ENCODE measurements at places on chromosomes 16 and 17.

GRCh38 chr17:9994761-9995160 is 89.7 kb upstream of the RCVRN start:
- DNase-seq: no peak

GRCh38 chr16:16861546-16861945 is 482.6 kb downstream of the NPIPA7 start:
- peak; percentile 7 for DNase-seq

- no peak for DNase-seq
Measured at GRCh38 chr17:73030995-73031394, 61.5 kb downstream of the SLC39A11 start.

DNA sequence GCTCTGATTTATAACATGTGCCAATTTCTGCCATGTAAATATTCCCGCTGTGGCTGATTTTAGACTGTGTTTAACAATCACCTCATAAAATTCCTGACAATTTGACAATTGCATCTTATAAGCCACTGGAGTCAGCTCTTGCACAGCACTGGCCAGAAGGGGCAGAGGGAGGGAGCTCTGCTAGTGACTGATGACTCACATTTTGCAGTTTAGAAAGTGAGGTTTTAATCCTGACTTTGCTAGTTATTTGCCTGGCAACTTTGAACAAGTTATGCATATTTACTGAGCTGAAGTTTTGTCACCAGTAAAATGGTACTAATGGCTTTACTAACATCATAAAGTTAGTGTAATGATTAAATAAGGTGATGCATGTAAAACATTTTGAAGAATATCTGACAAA is 452.3 kb downstream of the CNTNAP4 start:
- DNase-seq: no peak

DNA sequence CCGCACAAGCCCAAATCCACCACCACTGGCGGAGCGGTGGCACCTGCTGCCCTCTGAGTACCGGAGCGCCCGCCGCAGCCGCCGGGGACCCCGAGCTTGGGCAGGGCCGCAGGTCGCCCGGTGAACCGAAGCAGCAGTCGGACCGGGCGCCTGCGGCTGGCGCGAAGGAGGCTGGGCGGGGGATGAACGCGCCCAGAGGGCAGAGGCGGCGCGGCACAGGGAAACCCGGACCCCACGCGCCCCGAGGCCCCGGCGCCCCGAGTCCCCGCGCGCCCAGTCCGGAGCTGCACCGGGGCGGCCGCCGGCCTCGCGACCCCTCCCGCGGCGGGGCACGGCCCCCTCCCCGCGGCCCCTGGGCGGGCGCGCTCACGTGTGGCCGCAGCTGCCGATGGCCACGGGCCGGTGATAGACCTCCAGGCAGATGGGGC is 393 bp downstream of the RNF166 start:
- no peak for DNase-seq

GRCh38 chr16:12225806-12226465 is 249.4 kb downstream of the SNX29 start:
- no peak for DNase-seq

DNA sequence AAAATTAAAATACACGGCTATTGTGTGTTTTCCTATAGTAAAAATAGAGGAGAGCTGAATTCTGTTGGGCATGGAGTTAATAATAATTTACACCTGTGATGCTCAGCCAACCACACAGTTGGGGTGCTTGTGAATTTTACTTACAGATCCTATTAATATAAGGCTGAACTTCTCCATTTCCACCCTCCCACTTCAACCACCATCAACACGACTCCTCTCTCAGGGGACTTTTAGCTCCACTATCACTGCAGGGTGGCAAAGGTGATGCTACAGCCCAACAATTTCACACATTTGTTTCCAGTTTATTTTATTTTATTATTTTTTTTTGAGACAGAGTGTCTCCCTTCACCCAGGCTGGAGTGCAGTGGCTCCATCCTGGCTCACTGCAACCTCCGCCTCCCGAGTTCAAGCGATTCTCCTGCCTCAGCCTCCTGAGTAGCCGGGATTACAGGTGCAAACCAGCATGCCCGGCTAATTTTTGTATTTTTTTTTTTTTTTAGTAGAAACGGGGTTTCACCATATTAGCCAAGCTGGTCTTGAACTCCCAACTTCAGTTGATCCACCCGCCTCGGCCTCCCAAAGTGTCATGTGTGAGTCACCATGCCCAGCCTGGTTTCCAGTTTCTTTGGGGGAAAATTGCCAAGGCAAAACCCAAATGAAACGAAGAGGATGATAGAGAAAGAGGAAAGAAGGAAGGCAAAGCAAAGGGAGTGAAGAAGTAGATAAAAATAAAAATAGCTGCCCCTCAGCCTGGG is 57.9 kb downstream of the GNA13 start:
- no peak for DNase-seq

DNA sequence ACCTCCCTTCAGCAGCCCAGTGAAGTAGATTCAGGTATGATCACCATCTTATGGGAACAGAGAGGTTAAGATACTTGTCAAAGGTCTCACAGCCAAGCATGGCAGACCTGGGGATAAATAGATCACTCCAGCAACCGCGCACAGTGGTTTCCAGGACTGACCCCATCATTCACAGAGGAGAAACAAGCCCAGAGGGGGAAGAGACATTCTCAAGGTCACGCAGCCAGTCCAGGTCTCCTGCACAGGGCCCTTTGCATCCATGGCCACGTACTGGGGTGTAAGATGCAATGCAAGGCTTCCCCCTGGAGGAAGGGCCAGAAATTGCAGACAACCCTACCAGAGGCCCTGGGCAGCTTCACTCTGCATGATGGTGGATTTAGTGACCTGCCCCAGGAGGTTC is 19.9 kb downstream of the TLE7 start:
- DNase-seq: no peak

DNA sequence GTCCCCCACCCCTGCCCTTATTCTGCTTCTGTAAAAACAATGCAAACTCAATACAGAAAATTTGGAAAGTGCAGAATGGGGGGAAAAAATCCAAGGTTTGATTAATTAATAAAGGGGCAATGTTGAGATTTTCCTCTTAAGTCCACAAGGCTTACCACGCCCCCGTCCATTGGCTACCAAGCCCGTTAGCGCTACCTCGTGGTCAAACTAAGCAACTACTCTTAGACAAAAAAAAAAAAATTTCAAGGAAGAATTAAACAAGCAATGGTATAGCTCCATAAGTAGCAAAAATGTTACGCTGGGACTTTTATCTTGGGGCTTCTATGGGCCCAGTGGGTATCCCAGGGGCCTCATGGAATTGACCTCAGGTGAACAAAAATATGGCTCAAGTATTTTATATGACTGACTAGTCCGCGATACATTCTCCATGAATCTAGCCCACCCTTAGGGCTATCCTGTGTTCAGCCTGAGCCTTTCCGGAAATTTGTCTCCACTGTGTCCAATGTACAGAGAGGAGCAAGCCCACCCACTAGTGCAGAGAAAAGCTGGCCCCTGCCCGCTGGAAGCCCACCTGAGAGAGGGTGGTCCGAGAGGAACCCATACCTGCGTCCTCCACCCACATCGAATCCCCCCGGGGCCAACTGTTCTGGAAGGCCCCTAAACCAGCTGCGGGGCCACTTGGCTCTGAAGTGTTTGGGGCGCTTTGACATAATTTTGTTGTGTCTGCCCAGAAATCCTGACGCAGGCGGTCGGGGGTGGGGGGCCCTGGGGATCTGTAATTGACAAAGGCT is 19.1 kb upstream of the TEX2 start:
- no peak for DNase-seq

GRCh38 chr16:49464877-49465504 is 91.4 kb downstream of the C16orf78 start:
- no peak for DNase-seq

DNA sequence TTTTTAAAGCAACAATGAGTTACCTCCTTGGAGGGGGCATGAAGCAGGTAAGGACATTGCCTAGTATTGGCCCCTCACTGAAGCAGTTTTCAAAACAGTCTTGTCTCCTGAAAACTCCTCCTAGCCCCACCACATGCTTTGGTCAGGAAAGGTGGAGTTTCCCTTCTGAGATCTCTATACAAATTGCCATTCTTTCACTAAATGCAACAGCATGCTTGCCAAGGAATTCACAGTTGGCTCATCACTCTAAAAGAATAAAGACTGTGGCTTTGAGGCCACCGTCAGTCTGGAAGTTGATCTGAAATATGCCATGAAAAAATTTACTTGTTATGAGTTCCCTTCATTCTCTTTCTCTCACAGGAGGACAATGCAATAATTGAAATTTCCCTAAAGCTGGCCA is 4.2 kb downstream of the TTC19 start:
- DNase-seq: no peak

- DNase-seq: no peak
Measured at GRCh38 chr17:61385577-61386236, 13.9 kb upstream of the TBX2 start.

- no peak for DNase-seq
Measured at GRCh38 chr17:70478902-70479301, 309.6 kb downstream of the KCNJ2 start.

DNA sequence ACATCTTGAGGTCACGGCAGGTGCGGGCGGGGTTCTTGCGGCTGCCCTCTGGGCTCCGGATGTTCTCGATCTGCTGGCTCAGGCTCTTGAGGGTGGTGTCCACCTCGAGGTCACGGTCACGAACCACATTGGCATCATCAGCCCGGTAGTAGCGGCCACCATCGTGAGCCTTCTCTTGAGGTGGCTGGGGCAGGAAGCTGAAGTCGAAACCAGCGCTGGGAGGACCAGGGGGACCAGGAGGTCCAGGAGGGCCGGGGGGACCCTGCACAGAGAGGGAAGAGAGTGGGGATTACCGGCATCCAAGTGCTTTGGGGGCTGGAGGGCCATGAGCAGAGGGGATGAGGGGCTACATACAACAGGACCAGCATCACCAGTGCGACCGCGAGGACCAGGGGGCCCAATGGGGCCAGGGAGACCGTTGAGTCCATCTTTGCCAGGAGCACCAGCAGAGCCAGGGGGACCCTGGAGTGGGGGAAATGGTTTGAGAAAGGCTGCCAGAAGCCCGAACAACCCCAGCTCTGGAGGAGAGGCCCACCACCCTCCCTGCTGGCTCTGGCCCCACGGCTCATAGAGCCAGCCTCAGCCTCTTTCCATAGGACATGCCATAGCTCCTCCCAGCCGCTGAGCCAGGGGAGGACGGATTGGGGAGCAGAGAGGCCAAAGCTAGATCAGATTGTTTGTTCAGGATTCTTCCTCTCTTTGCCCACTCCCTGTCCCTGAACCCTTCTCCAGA is 14.6 kb downstream of the COL1A1 start:
- no peak for DNase-seq

GRCh38 chr16:8375232-8375587 is 215.1 kb downstream of the TMEM114 start:
- DNase-seq: no peak

DNA sequence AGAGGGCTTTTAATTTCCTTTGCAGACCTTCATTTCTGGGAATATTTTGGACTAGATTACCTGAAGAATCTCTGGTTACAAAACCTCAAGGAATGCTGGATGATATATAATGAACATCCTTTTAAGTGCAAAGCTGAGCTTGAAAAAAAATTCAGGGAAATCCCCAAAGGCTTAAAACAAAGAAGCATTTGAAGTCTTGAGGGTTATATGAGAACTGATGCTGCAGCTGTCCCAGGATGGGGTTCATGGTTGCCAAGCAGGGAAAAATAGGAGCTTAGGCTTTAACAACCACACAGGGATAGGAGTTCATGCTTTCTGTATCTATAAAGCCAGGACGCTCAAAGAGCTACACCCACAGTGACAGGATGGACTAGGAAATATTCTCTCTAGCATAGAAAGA is 150.4 kb upstream of the IRX5 start:
- no peak for DNase-seq

DNA sequence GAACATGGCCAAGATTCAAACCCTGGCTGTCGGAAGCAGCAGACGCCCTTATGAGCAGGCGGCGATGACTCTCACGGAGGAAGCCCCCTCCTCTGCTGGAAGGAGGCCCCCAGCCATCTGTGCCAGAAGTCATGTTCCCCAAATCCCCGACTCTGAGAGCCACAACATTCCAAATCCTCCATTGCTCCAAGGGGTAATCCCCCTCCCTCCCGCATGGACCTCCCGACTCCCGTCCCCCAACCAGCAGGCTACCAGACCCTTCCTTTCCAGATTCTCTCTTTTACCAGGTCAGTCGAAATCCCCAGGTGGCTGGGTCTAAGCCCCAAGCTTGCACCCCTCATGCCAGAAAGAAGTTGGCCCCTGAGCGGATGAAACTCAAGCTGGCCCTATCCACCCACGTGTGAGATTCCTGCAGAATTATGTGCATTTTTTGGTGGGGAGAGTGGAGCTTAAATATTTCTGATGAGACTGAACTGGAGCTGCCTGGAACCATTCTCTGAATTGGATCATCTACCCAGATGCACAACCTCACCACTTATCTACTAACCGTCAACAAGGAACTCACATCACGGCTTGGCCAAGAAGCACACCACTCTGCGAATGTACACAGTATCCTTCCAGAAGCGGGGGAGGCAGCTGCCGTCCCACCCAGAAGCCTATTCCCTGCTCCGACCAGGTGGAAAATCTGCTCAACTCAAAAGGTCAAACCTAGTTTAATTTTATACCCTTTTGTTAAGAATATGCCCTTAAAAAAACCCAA is 283.5 kb downstream of the C16orf95 start:
- DNase-seq: no peak

- DNase-seq: no peak
Measured at GRCh38 chr17:9648521-9649110, 3.3 kb downstream of the USP43 start.

GRCh38 chr17:11736613-11737312 is 138.5 kb downstream of the DNAH9 start:
- DNase-seq: no peak

DNA sequence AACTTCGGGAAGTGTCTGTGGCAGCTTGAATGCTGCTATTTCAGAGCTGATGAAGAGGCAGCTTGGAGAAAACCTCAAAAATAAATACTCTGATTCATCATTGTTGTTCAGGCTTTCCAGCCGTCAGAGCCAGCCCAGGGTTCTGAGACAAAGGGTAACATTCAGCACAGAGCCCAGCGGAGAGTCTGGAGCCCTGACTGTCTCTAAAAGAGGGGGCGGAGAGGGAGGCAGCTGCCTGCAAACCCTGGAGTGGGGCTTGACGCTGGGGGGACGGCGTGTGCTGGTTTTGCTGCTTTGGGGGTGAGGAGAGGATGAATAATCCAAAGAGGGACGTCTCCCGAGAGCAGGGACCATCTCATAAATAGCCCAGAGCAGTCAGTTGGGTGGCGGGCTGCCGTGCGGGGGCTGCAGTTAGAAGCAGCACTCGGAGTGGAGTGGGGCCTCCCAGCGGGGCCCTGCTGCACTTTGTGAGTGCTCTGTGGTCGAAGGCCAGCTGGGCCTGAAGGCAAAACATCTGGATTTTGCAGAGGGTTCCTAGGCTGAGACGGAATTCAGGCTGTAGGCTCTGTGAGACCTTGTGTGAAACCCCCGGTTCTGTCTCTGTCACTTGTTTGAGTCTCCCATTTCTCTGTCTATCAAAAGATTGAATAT is 237.8 kb downstream of the PRKCA start:
- no peak for DNase-seq

GRCh38 chr16:1098266-1098991 is 2.4 kb upstream of the C1QTNF8 start:
- no peak for DNase-seq

GRCh38 chr17:73788111-73788510 is 143.9 kb upstream of the SDK2 start:
- no peak for DNase-seq

- no peak for DNase-seq
Measured at GRCh38 chr16:46573008-46573833, 48.0 kb downstream of the SHCBP1 start.

GRCh38 chr17:1713878-1714426 is 3.8 kb upstream of the TLCD2 start:
- no peak for DNase-seq

GRCh38 chr16:57016831-57017230 is 27.5 kb downstream of the NLRC5 start:
- DNase-seq: no peak

- DNase-seq: no peak
Measured at GRCh38 chr17:61448042-61448441, 4.2 kb upstream of the TBX4 start.
